ENCODE measurements at places on chromosomes 4 and X.

GRCh38 chr4:152540293-152540674 is 4.4 kb upstream of the FBXW7 start:
- no peak for DNase-seq

GRCh38 chr4:174763454-174764104 is 65.5 kb downstream of the GLRA3 start:
- no peak for DNase-seq

DNA sequence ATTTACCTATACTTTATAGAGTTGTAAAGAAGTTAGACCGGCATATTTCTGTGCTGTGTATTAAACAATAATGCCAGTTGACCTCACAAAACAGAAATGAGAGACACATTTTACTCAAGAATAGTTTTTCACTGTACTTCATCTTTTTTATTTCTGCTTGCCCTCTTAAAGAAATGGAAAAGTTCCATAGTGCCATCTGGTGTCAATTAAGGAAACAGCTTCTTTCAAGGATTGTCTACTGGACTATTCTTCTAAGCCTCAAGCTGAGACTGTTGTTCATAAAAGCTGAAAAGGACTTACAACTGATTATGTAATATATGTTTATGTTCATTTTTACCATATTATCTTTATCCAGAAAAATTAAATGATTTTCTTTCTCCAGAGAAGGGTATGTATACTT is 1523.7 kb downstream of the ARAP2 start:
- DNase-seq = no peak

GRCh38 chrX:102580891-102581290 is 18.4 kb upstream of the ARMCX5 start:
- DNase-seq = no peak

- no peak for DNase-seq
These were observed 13.9 kb downstream of the TMSB4X start for GRCh38 chrX:12988797-12989196.

GRCh38 chrX:12034741-12035140 is 103.5 kb upstream of the FRMPD4 start:
- no peak for DNase-seq

DNA sequence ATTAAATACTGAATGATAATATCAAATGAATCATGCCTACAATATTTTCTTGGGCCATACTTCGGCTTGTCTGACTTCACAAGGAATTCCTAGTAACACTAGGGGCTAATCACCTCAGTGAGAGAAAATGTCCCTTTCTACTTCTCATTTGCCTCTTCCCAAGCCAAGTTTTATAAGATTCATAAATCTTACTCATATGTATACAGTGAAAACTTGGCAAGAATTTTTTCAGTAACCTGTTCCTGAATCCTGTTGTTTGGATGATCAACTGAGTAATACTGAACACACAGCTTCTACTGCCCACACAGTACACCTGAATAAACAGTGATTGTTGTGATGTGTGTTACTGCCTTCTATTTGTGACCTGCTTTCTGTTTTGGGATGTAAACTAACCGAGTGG is 16.5 kb downstream of the TMPRSS11E start:
- no peak for DNase-seq

DNA sequence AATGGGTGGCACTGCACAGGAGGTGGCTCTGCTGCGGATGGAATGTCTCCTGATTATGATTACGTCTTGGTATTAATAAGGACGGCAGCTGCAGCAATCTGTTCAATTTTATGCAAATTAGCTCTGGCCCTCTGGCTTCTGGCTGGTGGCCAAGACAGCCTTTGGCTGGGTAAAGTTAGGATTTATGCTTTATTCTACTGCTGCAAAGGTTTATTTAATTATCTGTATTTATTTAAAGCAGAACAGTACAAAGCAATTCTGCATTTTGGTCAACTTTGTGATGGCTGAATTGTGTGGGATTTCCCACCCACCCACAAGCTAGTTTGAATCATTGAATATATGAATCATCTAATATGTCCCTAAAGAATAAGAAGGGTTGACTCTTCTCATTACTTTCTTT is 745.6 kb upstream of the FAM241A start:
- DNase-seq = no peak

DNA sequence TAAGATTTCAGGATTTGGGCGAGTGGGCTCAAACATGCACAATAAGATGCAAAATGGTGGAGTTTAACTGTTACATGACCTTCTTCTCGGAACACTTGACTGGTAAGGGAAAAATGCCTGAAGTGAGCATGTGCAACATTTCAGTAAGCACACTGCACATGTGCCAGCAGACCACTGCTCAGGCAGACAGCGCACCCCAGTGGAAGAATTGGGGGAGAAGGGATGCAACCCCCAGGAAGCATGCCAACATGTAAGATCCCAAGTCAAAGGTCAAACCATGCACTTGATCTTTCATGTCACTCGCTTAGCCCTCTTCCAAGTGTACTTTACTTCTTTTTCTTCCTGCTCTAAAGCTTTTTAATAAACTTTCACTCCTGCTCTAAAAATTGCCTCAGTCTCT is 256.3 kb downstream of the CENPC start:
- no peak for DNase-seq

- DNase-seq = no peak
These were observed 21.7 kb upstream of the MND1 start for GRCh38 chr4:153322791-153323190.

DNA sequence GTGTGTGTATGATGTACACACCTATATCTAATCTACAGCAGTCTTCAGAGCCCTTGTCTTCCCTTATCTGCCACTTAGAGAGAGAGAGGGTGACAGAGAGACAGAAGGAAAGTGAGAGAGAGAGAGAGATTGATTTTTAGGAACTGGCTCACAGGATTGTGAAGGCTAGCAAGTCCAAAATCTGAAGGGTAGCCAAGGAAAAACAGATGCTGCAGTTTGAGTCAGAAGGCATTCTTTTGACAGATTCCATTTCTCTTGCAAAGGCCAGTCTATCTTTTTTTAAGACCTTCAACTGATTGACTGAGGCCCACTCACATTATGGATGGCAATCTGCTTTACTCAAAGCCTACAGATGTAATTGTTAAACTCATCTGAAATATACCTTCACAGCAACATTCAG is 664.0 kb upstream of the IGFBP7 start:
- no peak for DNase-seq

DNA sequence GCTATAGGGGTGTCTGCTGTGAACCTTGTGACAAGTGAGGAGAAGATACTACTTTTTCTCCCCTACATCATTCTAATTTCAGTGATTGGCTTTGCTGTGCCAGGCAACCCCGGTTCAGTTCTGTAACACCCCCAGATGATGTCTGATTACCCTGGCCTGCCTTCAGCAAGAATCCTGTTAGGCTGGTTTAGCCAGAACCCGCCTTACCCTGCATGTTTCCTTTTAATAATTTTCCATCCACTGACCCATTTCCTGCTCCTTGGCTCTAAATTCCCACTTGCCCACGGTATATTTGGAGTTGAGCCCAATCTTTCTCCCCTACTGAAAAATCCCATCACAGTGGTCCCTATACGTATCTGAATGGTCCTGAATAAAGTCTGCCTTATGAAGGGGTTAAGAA is 46.5 kb upstream of the HPSE start:
- peak; percentile 52 for DNase-seq

GRCh38 chr4:96227515-96227914 is 387.6 kb downstream of the PDHA2 start:
- no peak for DNase-seq

DNA sequence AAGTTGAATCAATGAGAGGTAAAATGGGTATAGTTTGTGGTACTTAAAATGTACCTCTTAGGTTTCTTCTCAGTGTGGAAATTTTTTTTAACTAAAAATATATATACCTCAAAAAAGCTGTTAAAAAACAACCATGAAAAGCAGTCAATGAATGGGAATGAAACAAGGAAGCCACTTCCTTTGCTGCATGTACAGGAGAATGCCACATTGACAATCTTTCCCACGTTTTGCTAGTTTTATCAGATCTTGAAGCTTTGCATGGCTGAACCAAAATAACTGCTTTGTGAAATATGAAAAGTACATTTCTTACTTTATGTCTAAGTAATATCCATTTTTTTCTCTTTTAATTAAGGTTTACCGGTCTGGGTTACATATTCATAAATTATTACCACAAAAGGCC is 71.8 kb downstream of the PRKG2 start:
- no peak for DNase-seq

GRCh38 chr4:143375326-143376073 is 38.8 kb downstream of the GAB1 start:
- DNase-seq = no peak

DNA sequence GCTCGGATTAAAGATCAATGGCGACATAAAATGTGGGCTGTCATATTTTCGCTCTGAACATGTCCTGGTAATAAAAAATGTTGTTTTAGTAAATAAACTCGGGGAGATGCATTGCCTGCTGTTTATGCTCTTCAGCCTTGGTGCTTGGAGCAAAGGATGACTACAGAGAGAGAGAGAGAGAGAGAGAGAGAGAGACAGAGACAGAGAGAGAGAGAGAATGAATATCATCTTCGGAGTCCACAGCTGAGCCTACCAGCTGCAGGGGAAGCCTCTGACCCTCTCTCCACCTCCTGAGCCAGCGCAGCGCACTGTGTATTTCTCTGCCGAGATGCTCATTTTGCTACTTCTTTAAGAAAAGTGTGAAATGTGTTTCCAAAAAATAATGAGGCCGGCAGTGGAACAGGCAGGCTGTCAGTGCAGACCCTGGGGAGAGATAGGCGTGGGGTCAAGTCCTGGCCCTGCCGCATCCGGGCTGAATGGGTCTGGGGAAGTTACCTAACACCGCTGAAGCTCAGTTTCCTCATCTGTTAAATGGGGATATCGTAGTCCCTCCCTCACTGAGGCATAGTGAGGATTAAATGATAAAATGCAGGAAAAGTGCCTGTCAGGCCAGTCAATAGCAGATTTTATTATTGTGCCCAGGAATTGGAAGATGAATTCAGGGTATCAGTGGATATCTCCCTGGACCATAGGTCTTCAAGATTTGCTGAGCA is 58.5 kb upstream of the LGI2 start:
- DNase-seq = no peak

- DNase-seq = no peak
These were observed 232.5 kb upstream of the INTU start for GRCh38 chr4:127400276-127400675.

DNA sequence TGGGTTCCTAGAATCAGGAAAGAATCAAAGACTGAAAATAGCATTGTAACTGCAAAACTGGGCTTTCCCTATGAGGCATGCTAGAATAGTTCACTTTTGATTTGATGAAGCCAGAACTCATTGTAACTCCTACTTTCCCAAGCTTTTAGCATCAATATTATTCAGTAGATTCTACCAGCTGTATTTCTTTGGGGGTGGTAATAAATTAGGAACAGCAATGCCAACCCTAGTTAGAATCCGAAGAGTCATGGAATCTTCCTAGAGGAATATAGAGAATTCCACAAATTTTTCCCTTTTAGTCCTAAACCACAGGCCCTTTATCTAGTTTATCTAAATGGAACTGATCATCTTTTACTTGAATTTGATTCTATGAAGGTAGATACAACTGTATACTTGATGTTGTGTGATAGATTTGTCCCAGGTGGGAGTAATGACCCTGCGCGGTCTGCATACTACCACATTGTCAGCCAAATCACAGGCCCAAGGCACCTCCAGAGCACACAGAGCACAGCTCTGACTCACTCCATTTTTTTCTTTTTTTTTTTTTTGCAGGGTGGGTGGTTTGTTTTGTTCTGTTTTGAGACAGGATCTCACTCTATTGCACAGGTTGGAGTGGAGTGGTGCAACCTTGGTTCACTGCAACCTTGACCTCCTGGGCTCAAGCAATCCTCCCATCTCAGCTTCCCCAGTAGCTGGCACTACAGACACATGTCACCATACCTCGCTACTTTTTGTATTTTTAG is 66.6 kb downstream of the EDNRA start:
- DNase-seq = no peak

DNA sequence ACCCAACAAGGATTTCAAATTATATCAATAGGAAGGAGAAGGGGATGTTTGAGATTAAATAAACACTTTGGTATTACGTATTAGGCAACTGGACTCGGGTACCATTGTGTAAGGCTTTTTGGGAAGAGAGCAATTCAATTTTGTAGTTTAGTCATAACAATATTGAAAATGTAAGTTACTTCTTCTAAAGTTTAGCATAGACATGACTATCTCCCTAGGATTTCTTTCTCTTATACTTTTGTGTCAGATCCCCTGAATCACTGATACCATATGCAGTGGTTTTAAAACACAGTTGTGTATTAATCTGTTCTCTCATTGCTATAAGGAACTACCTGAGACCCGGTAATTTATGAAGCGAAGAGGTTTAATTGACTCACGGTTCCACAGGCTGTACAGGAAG is 123.8 kb upstream of the FAM9C start:
- no peak for DNase-seq

GRCh38 chr4:170047771-170048354 is 21.7 kb upstream of the MFAP3L start:
- no peak for DNase-seq

GRCh38 chr4:34953145-34953799 is 1291.0 kb downstream of the ARAP2 start:
- DNase-seq = no peak

DNA sequence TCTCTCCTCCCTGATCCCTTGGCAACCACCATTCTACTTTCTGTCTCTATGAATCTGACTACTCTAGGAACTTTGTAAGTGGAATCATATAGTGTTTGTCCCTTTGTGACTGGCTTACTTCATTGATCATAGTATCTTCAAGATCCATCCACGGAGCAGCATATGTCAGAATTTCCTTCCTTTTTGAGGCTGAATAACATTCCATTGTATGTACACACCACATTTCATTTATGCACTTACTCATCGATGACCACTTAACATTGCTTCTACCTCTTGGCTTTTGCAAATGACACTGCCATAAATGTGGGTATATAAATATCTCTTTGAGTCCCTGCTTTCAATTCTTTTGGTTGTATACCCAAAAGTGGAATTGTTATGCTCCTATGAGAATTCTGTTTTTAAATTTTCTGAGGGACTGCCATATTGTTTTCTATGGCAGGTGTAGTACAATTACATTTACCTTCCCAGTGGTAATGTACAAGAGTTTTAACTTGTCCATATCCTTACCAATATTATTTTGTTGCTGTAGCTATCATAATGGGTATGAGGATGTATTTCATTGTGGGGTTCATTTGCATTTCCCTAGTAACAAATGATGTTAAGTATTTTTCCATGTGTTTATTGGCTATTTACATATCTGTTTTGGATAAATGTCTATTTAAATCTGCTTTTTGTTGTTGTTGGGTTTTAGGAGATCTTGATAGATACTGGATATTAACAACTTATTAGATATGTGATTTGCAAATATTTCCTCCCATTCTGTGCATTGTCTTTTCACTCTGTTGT is 466.1 kb downstream of the C4orf33 start:
- no peak for DNase-seq

- no peak for DNase-seq
These were observed 712.6 kb downstream of the GRID2 start for GRCh38 chr4:93016350-93016749.
